ENCODE measurements at places on chromosomes 13 and 19. TPM values are rescaled to one million over a fixed set of nuclear protein-coding genes. Genes with fewer than 3 reads are reported as not detected.
A peak's percentile ranks its signal among the peaks of the same experiment; 100 is the strongest.

- DNase-seq, result no peak
Measured at GRCh38 chr13:42967660-42968059, 24.4 kb downstream of the EPSTI1 start.

- no peak for DNase-seq
Measured at GRCh38 chr19:27676334-27676733, 1536.6 kb downstream of the UQCRFS1 start.

- no peak for DNase-seq
Measured at GRCh38 chr13:113417836-113418721, 35.2 kb downstream of the ADPRHL1 start.

- DNase-seq, result peak; percentile 61
Measured at GRCh38 chr19:33273881-33274662, 28.3 kb downstream of the CEBPA start.

DNA sequence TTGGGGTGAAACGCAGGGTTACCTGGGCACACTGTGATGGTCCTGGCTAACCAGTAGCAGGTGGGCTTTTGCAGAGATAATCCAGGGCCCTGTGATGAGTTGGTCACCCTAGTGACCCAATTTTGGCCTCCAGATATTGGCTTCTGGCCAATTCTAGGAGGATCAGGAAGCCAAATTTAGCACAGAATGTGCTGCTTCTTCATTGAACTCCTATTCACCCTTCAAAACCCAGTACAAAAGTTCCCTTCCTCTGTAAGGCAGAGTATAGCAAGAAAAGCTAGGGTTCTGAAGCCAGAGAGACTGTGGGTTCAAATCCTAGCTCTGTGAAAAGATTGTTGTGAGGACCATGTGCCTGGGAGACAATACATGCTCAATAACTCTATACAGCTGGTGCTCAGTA, 70.8 kb downstream of the INSR start:
- no peak for DNase-seq

GRCh38 chr19:12159773-12160414, 3.0 kb upstream of the ZNF136 start:
- DNase-seq, result no peak

- DNase-seq, result no peak
Measured at GRCh38 chr13:111978546-111978945, 88.4 kb upstream of the SOX1 start.

DNA sequence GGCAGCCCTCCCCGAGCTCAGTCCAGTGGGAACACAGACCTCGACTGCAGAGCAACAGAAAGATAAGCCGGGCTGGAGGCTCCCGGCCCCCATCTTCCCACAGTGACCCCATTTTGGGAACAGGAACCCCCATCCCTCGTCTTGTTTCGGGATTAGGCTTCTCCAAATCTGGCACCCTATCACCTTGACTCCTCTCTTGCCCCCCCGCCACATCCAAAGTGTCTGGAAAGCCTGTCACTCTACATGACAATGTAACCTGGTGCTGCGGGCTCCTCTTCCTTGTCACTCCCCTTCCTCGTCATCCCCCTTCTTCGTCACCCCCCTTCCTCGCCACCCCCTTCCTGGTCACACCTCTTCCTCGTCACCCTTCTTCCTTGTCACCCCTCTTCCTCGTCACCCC, 10.1 kb downstream of the PAK4 start:
- DNase-seq, result no peak

FAM124A gene
- 14.1 TPM for total RNA-seq

GRCh38 chr19:18262917-18263316, 11.3 kb downstream of the IQCN start:
- DNase-seq, result no peak

DNA sequence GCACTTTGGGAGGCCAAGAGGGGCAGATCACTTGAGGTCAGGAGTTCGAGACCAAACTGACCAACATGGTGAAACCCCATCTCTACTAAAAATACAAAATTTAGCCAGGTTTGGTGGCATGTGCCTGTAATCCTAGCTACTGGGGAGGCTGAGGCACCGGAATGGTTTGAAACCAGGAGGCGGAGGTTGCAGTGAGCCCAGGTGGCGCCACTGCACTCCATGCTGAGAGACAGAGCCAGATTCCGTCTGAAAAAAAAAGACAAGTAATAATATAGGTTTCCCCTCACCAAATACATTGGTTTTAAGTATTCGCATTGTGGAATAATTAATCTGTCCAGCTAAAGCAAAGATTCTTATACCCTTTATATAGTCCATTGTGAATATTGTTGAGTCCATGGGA, 1544.6 kb downstream of the OLFM4 start:
- DNase-seq, result no peak

- peak; percentile 90 for DNase-seq
Measured at GRCh38 chr19:45779231-45780145, 2.8 kb downstream of the DMPK start.

DNA sequence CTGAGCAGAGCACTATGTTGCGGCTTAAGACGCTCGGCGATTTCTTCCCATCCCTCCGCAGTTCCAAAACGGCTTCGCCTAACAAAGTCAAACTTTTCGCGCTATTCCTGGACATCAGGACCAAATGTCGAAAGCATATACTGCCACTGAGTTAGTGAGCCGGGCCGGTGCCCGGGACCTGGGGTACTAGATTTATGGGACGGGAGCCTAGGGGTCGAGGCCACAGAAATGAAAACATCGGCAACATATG, 699 bp downstream of the RCBTB2 start:
- no peak for DNase-seq

DNA sequence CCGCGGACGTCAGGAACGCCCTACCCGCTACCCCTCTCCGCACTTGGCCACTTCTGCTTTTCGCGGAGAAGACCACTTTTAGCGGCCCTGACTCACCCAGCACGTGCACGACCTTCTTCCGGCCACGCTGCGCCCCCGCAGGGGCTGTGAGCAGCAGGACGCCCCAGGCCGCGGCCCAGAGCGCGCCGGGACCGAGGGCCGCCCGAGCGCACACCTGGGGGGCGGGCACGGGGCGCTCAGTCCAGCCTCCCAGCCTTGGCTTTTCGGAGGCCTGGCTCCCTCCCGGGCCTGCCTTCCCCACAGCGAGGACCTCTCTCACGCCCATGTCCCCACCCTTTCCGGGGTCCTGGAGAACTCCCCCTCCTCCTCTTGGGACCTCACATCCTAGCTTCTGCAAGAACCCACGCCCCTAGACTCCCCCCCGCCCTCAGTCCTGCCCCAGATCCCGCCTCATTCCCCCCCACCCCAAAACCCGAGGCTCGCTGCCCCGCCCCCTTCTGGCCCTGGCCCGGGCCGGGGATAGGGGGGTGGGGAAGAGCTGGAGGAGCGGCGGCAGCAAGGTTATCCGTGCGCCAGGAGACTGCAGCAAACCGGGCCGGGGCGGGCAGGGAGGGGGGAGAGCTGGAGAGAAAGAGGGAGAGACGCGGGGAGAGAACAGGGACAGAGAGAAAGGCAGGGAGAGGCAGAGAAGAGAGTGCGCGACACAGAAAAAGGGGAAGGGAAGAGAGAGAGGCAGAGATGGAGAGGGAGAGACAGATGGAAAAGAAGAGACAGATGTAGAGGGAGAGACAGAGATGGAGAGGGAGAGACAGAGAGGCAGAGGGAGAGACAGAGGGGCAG, 11.5 kb downstream of the TM6SF2 start:
- DNase-seq, result no peak

DNA sequence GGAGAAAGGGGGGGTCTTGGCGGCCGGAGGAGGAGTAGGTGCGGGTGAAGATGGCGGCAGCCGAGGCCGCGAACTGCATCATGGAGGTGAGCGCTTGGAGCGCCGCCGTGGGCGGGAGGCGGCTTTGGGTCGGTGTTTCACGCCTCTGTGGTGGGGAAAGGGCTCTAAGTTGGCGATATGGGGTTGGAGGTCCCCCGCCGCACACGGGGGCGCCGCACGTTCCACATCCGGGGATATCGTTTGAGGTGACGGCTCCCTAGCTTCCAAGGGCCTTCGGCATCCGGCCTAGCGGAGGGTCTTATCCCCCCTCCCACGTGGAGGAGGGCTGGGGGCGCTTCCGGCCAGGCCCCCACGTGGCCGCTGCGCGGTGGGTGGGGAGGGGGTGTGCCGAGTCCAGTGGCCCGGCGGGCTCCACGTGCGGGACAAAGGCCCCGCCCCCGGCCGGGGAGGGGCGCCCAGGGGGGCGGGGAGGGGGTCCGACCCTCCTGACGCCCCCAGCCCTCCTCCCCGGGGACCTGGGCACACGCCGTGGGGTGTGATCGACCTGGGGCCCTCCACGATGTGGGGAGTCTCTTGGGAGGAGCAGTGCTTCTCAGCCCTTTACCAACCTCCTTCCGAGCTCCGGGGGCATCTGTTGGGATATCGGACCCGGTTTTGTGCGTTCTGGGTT, at the start of gene PRMT1:
TSS of gene PRMT1 (plus strand) at position 41 of the 670 bp plus-strand sequence. CDS start at position 51, 10 bp downstream.
- no peak for DNase-seq

DNA sequence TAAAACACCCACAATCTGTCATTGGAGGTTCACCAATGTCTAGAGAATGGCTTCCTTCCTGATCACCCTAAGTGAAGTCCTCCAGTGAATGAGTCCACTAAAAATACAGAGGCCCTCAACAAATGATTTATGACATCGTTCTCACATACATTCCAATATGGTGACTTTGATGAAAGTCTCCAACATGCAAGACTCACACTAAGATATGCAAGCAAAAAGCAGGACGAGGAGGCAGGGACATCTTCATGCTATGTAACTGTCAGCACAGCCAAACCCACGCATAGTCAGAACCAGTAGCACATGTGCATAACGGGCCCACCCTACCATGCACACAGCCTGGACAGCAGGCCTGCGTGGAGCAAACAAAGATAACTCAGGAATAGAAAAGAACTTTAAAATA, 16.6 kb upstream of the LSM14A start:
- DNase-seq, result no peak

CPT1C gene
- 0.44 TPM for total RNA-seq

SIPA1L3 gene
- 43.9 TPM for total RNA-seq

GRCh38 chr19:53977991-53978731, 13.3 kb upstream of the CACNG6 start:
- peak; percentile 25 for DNase-seq

GRCh38 chr19:2260341-2260805, 4.2 kb upstream of the JSRP1 start:
- no peak for DNase-seq

LIM2 gene
- total RNA-seq, result not detected

PRSS57 gene
- not detected for total RNA-seq

DNA sequence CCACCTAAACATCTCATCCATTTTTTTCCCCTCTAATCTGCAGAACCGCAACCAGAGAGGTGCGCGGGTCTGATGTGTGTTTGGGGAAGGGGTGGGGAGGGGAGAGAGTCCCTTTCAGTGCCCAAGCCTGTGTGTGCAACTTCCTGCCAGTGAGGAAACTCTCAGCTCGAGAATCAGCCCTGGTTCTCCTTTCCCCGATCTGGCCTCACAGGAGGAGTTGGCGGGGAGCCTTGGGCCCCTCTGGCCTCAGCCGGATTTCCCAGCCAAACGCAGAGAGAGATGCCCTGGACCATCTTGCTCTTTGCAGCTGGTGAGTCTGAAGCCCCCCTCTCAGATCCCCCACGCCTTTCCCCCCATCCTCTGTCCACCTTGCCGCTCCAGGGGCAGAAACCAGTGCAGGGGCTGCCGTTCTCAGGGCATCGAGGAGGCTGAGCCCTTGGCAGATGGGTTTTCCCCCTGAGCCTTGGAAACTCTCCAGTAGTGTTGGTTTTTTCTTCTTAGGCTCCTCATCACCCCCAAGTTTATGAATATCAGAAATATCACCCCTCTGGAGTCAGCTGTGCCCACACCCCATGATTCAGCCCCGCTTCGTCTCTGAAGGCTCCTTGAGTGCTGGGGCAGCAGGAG, at the start of gene C19orf38:
TSS of gene C19orf38 (plus strand) at position 186 of the 627 bp plus-strand sequence. CDS start at position 280, 94 bp downstream.
- DNase-seq, result no peak

DNA sequence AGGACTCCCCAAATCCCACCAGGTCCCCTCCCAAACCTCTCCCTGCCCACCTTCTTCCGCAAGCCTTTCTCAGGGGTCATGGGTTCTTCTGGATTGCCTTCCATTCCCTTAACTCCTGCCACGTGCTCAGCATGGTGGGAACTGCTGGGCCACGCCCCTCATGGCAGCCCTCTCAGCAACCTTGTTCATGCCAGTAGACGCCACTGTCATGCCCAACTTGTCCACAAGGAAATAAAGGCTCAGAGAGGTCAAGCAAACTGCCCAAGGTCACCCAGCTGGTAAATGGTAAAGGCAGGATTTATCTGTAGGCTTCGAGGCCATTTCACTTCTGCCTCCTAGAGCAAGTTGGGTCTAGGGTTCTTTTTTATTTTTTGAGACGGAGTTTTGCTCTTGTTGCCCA, 10.9 kb downstream of the PRAM1 start:
- no peak for DNase-seq

DNA sequence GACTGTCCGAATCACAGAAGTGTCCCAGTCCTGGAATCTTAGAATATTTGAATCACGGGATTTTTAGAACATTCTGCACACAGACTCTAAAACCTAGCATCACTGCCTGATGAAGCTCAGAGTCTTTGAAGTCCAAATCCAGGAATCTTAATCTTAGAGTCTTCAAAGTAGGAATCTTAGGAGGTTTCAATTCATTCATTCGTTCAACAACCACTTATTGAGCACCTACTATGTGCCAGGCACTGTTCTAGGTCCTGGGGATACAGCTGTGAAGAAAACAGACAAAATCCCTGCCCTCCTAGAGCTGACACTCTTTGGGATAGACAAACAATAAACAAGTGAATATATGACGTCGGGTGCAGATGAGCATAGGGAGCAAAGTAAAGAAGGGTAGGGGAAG, 1.7 kb downstream of the RTN2 start:
- no peak for DNase-seq

- DNase-seq, result no peak
Measured at GRCh38 chr19:15276620-15277215, 44.5 kb upstream of the EPHX3 start.

CYP2A6 gene
- total RNA-seq, result not detected

RNF17 gene
- 2.0 TPM for total RNA-seq

DNA sequence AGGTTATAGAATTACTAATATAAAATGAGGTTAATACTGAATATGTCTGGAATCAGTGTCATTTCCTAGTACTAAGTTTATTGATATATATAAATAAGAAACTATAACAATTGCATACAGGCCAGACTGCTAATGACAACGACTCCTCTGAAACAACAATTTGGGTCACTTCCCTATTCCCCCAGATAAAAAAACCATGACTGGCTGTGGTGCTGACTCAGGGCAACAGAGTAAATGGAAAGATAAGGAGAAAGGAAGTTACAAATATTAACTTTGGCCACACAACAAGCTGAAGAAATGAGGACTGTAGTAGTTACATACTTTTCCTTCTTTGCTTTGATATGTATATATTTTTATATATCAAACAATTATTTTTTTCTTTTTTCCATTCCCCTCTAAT, 263.7 kb upstream of the PCDH9 start:
- no peak for DNase-seq

TNFRSF19 gene
- 24.3 TPM for total RNA-seq

SARS2 gene
- 21.6 TPM for total RNA-seq

SLC7A9 gene
- total RNA-seq, result not detected

LILRB3 gene
- 8.2 TPM for total RNA-seq

GRCh38 chr19:10145031-10145430, 25.3 kb upstream of the EIF3G start:
- DNase-seq, result no peak

DNA sequence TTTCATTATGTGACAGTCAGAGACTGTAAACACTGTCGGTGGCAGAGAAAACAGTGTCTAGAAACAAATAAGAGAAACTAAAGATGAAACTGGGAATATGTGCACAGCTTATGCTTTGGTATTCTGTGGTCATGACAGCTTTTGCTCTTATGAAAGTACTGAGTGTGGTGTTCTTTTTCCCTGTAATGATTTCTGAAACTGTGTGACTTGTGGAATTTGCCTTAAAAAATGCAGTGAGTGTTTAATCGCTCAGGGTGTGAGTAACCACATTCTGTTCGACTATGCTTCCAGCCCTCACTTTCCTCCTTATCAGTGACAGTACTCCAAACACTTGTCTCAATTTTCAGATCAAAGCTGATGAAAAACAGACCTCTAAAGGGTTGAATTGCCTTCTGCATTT, 66.9 kb upstream of the DIAPH3 start:
- no peak for DNase-seq

VAV1 gene
- total RNA-seq, result 4.0 TPM
